Ammon's horn (tissue), 1 donor: ENCODE measurements at places on chromosomes 16 and 17.
A peak's percentile ranks its signal among the peaks of the same experiment; 100 is the strongest.

DNA sequence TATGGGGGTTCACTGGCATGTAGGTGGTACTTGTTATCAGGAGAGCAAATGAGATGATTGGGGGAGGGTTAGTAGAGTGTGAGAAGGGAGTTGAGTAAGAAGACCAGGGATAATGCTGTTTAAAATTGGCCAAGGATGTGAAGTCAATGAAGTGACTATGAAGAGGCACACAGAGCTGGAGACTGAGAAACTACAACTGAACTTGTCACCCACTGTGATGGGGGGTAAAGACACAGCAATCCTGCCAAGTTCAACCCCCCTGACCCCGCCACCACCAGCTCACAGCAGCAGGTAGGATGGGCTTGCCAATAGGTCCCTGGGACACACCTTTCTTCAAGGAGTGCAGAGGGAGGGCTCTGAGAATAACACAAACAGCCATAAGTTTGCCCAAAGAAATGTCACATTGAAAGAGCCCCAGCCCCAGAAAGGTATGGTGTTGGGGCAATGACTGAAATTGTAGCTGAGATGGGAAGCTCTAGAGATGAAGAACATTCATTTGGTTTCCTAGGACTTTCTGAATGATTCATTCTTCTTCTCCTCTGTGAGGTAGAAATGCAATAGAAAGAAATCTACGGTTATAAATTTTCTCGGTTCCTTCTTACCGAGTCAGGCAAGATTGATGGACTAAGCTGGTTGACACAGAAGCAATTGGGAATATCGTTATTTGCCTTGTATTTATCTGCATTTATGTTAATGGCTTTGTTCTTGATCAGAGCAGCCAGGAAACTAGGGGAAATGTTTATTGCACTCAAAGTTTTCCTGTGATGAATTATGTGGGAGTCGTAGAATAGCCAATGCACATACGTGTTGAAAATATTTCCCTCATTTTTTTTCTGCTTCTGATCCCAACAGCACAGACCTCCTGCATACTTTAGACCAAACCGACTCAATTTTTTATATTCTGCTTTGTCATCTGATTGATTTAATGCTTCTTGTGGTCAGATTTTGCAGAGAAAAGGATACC lies 595.2 kb upstream of the CDH11 start:
- no peak for DNase-seq

GRCh38 chr17:82754297-82755208 lies 2.7 kb downstream of the TBCD start:
- peak; percentile 38 for DNase-seq

- no peak for DNase-seq
Measured at GRCh38 chr16:55572439-55572838, 6.0 kb downstream of the CAPNS2 start.

DNA sequence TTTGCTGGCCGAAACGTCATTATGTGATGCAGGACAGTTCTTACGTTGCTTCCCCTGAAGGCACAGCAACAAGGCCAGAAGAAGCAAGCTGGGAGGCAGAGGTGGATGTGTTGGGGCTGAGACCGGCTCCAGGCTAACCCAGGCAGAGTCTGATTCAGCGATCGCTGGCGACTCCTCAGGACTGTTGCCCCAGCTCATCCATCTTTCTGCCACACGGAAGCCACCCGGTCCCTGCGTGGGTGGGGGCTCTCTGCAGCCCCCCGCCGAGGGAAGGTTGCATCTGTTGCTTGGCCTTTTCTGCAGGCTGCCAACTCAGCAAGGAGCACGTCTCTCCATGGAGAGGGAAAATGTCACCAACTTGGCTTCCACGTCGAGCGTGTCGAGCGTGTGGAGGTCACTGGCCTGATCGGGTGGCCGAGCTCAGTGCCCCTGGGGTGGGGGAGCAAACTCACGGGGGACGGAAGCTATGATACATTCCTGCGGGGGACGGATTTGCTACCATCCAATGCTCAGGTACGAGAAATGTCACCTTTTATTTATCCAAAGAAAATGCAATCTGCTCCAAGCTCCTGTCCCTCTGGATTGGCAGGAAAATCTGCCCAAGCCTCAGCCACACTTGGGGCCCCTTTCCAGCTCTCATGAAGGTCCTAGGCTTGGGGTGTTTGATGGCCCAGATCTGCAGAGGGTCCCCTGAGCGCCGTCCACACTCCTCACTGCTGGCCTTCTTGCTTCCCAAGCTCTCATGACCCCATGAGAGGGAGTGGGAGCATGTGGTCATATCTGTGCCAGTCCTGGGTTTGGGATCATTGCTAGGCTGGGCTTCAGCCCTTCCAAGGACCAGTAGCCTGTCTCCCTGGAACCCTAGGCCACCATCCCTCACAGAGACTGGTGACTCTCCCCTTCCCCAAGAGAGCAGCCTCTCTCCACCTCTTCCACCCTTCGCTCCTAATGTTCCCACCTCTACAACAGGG lies 69.4 kb downstream of the RPH3AL start:
- no peak for DNase-seq

DNA sequence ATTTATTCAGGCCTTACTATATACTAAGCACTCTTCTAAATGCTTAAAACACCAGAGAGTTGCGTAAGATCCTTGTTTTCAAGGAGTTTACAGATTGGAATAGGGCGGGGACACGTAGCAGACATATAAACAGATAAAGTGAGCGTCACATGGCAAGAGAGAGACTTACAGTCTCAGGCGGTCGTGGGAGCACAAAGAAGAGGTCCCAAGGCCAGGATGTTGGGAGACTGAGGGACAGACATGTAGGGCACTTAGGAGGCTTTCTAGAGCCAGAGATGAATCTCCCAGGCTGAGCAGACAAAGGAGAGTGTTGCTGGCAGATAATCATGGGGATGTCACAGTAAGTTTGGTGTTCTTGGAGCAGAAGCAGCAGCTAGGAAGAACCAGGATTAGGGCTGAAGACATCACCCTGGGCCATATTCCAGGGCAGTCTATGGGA lies 119.1 kb upstream of the ANKFN1 start:
- DNase-seq = no peak

GRCh38 chr17:78736526-78737079 lies 45.5 kb downstream of the CYTH1 start:
- peak; percentile 67 for DNase-seq

DNA sequence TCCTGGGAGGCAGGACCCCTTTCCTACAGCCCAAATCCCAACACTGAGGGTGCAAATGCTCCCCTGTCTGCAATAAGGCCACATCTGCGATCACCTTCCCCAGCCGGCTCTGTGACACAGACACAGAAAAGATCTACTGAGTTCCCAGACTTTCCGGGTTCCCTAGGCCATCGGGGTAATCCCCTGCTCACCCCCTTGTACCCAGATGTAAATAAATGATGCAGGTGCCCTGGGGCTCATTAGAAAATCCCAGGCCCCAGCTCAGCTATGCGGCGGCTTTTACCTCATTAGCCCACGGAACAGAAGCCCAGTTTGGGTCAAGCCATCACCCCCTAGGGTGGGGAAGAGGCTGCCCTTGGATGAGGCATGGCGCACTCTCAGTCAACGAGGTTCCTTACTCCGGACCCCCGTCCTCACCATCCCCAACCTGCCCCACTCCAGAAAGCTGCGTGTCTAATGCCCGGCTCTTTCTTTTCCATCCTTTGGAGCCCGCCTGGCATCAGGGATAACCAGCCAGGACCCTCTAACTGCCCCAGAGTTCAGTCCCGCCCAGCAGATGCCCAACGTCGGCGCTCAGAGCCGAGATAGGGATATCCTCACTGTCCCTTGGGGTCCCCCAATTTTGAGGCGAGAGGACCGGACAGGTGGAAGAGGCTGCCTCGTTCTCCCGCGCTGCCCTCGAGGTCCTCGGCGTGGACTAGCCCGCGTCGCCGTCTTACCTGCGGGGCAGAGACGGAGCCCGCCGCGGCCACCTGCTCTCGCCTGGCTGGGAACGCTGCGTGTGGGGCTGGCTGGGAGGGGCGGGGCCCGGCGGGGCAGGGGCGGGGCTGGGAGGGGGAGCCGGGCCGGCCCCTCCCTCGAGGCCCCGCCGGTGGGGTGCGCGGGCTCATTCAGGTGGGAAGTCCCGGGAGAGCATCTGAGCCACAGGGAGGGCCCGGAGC lies at the start of gene ZNF385C:
ZNF385C (minus strand) TSS at position 783 of the 941 bp plus-strand sequence. CDS start 35,417 bp downstream, outside the sequence.
- no peak for DNase-seq

GRCh38 chr17:80799538-80800480 lies 191.8 kb upstream of the CHMP6 start:
- no peak for DNase-seq

- DNase-seq = no peak
Measured at GRCh38 chr17:82888583-82889495, 49.0 kb upstream of the ZNF750 start.

GRCh38 chr16:87127061-87127765 lies 190.0 kb downstream of the C16orf95 start:
- no peak for DNase-seq

- no peak for DNase-seq
Measured at GRCh38 chr16:84725481-84726078, 25.8 kb downstream of the USP10 start.

DNA sequence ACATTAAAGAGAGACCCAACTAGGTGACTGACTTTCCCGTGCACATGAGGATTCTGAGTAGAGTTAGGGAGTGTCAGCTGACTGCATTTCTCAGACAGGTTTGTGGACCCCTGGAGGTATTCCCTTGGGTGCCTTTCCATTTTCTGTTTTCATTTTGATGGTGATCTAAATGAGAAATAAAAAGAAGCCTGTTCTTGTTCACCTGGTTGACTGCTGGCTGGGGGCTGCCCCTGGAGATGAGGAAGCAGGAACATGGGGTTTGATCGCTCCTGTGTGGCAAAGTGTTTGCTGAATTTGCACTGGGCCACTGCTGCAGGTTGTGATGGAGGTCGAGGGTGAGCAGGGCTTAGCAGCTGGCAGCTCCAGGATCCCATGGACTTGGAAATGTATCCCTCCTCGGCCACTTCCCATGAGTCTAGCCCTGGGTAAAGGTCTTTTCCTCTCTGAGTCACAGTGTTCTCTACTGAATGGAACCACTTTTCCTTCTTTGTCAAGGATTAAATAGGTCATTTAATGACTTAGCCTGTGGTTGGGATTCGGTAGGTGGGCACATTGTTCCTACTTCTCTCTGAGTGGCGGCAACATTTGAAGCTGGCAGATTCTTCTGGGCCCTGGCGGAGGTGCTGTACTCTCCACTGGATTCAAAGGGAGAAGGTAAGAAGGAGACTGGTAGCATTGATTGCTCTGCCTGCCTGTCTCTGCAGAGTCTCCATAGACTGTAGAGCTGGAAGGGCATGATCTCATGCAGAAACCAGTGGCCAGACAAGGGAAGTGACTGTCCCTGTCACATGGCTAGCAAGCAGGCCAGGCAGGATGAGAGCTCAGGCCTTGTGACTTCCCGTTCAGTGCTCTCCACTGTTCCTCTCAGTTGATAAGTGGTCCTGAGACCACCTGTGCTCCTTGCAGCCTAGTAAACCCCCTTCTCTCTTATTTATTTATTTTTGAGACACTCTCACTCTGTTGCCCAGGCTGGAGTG lies 17.9 kb downstream of the SNX29 start:
- DNase-seq = peak; percentile 87
